GM04503 (cell line): ENCODE measurements at places on chromosomes 7 and 10.

DNA sequence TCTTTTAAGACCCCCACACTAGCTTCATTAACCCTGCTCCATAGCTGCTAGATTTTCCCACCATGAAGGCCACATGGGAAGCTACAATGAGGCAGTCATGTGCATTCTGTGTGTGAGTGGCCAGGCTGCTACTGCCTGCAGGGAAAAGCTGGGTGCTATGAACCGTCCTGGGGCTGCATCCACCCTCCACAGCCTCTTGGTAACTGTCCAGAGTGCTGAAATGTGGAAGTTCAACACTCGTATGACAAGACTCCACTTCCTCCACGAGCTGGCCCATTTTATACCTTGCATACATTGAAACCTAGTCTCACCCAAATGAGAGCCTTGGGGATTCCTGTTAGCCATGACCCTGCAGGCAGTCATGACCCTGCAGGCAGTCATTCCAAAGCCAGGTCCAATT, 59.4 kb downstream of the CUZD1 start:
- DNase-seq = no peak

DNA sequence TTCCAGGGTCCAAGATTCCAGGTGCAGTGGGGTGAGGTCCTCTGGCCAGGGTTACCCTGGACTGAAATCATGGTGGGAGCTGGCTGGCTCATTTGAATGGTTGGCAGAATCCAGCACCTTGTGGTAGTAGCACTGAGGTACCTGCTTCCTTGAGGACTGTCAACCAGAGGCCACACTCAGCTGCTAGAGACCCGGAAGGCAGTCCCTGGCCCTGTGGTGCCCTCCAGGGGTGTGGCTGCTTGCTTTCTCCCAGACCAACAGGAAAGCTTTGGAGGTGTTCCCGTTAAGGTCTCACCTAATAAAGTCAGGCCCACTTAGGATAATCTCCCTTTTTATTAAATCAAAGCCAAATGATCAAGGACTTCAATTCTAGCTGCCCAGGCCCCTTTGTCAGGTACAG, 107.7 kb upstream of the GDF10 start:
- no peak for DNase-seq

DNA sequence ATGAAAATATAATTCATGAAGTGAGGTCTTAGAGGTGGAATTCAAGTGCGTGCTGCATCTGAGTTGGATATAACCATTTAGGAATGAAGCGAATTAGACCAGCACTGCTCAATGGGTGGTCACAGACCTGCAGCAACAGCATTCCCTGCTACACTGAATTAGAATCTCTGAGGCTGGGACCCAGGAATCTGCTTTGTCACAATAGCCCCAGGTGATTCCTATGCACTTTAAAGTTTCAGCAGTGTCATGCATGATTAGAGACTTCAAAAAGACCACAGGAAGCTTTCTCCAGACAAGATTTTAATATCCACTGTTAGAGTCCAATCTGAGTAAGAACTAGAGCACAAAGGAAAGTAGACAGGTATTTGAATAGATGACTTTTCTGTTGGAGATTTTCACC, 352.8 kb upstream of the VSTM2A start:
- DNase-seq = no peak

DNA sequence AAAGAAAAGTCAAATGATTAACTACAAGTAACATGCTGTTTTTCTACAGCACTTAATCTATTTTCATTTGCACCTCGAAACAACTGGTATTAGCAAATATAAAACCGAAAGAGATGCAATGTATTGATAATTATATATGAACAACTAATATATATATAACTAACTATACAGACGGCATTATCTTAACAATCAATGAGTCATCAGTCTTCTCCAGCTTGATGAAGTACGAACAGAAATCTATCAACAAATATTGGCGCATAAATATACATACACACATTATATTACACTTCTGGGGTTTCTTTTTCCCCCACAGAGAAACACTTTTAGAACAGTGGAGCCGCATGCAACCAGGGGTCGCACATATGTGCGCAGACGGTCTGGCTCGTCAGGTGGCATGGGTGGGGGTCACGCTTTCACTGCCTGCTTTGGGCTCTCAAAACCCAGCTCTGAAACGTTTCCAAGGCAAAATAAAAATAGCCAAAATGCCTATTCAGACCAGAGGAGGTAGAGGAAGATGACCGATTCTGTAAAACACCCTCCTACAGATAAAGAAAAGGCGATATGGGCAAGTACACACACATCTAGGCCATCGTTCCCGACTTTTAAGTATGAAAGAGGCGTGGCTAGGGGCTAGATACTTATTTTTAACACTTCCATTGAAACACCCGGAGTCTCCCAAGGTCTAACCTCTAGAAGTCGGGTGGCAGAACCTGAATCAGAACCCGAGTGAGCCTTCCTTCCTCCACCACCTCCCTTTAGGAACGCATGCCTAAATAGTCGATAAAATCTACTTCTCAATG, 1.7 kb downstream of the ARHGAP12 start:
- DNase-seq = no peak

- DNase-seq = peak; percentile 47
These were observed 5.0 kb upstream of the AQP1 start for GRCh38 chr7:30906515-30907240.

- DNase-seq = no peak
These were observed 20.1 kb downstream of the TMEM168 start for GRCh38 chr7:112770051-112770450.

DNA sequence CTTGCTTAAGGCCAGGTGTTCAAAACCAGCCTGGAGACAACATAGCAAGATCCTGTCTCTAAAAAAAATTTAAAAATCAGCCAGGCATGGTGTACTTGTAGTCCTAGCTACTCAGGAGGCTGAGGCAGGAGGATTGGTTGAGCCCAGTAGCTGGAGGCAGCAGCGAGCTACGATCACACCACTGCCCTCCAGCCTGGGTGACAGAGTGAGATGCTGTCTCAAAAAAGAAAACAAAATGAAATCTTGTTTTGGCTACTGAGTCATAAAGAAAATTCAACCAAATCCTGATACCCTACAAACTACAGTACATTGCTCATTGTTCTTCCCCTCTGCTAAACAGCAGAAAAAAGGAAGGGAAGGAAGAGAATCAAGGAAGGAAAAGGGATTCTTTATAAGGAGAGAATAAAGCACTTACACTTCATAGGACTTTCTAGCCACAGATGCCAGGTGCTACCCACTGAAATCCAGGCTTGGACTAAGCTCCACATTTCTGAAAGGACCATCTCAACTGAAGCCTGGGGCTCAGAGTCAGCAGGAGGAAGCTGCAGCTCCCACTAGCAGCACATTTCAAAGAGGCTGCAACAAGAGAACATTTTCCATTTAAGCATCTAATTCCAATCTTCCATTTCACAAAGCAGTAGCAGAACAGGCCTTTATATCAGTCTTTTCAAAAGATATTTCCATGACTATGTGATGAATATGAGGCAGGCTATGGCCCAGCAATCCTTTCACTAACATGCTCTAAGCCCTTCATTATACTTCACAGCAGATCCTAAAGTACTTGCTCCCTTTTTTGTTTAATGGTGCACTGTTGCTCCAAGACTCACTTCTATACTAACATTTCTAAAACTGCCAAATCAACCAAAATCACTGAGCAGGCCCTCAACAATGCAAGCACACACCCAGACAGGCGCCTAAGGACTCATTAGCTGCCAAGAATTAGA, 13.5 kb downstream of the TNPO3 start:
- no peak for DNase-seq

DNA sequence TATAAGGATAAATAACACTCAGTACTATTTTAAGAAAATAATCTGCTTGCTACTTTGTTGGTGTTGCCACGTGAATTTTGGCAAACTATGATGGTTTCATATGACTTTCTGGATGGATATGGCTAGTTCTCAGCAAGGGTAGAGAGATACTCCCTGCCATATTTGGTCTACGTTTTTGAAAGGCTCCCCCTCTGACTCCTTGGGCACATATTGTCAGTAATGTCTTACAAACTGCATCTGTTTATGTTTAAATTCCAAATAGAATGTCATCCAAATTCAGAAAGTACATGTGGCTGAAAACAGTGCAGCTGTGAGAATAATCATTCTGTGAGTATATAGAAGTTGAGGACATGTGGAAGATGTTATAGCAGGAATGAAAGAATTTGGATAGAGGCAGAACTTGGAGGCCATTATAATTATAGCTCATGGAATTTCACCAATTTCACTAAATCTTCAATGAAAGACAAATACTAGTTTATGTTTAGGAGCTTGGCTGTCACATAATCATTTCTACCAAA, 107.8 kb downstream of the SRI start:
- no peak for DNase-seq

DNA sequence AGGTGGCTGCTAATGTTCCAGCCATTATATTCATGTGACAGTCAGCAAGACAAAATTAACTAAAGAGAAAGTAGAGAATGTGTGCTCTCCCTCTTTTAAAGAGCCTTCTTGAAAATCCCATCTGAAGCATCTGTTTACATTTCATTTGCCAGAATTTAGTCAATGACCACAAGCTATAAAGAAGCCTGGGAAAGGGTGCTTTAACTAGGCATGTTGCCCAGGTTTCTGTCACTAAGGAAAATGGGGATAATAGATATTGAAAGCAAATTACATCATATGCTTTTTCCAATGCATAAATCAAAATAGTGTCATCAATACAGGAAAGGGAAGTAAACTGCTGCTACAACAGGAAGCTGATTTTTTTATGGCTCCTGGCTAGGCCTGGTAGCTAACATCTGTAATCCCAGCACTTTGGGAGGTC, 67.7 kb downstream of the ELAPOR2 start:
- peak; percentile 62 for DNase-seq

GRCh38 chr7:26663874-26664273, 200.5 kb downstream of the SKAP2 start:
- DNase-seq = no peak

DNA sequence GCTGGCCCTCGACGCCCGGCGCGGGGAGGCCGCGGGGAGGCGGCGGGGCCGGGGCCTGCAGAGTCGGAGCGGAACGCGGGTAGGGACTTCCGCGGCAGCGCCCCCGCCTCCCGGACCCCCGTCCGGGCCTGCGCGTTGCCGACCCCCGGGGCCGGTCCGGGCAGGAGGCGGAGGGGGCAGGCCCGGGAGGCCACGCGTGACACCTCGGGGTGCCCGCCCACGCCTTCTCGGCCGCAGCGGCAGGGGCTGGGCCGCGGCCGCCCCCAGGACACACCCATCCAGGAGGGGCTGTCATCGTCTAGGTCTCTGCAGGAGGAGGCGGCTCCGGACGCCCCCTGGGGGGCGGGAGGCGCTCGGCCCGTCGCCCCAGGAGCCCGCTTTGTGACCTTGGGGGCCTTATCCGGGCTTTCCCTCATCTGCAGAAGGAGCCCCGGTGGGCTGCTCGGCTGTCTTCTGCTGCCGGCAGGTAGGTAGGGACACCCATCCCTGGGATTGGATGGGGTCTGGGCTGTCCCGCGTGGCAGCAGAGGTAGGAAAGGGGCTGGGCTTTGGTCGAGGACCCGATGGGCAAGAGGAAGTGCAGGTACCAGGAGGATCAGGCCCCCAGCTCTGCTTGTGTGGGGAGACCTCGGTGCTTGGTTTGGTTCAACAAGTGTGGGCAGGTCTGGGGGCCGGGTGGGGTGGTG, 569 bp downstream of the ZNF316 start:
- no peak for DNase-seq

- DNase-seq = no peak
These were observed 284.1 kb upstream of the SMIM30 start for GRCh38 chr7:113402482-113402881.

GRCh38 chr10:19977097-19977521, 160.9 kb downstream of the PLXDC2 start:
- DNase-seq = no peak

- no peak for DNase-seq
These were observed 195.0 kb upstream of the AGK start for GRCh38 chr7:141356161-141356560.

DNA sequence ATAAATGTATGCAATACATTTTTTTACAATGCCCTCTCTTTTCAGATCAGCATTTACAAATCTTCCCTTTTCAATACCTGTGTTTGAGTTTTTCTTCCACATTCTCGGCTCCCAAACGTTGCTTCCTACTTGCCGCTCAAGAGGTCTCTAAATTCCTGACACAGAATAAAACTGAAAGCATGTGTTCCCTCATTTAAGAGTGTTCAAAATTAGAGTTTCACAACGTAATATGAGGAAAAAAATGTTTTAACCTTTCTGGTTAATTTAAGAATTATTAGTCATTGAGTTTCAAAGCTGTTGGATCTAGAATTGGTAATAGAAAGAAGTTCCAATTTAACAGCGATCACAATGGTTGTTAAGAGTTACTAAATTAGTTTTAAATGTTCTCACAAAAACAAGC, 100.4 kb downstream of the ARID5B start:
- DNase-seq = no peak
